CD4-positive, alpha-beta T cell treated with Interleukin-1 beta for 1 hour (primary cell): ENCODE measurements at places on chromosomes 2 and 18.

DNA sequence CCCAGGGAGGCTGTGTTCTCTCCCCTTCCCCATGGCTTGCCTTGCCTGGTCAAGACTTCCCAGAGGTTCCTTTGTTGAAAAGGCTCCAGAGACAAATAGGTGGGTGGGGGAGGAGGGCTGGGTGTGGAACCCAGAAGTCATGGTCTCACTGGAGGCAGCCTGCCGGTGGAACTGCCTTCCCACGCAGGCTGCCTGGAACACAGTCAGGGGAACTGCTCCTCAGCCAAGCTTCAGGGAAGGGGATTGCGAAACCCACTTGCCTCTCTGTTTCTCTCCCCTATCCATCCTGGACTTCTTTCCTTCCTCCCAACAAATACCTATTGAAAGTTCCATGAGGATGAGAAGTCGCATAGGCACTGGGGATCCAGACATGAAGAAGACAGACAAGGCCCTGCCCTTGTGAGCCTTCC, 31.6 kb downstream of the MARCO start:
- DNase-seq = no peak

DNA sequence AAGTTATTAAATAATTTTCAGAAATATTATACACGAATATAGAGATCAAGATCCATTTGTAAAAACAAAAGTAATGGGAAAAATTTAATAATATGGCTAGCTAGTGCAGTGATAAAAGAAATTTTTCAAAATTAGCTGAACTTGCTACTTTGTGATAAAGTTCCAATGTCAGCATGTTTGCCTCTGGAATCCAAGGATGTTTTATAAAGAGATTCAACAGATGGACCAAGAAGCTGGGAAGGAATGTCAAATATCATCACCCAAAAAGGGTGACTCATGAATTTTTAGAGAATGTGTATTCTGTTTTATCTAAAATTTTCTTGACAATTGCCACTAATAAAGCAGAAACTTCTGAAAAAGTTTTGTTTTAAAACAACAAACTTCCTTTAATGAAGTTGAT, 95.3 kb downstream of the FSIP2 start:
- no peak for DNase-seq

DNA sequence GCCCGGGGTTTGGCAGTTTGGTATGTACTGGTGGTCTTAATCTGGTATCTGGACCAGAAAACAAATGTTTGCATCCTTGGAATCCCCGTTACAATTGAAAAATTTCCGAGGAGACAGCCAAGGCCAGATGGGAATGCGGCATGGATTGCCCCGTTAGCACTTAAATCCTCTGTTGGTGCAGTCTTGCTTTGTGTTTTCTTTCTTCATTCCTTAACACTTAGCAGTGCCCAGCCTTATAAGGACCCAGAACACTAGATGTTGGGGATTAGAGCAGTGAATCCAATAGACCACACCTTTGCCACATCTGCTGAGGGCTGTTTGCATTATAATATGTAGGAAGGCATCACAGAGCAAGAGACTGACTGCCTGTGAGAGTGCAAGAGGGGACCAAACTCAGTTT, 12.8 kb upstream of the ZNF532 start:
- DNase-seq = no peak

DNA sequence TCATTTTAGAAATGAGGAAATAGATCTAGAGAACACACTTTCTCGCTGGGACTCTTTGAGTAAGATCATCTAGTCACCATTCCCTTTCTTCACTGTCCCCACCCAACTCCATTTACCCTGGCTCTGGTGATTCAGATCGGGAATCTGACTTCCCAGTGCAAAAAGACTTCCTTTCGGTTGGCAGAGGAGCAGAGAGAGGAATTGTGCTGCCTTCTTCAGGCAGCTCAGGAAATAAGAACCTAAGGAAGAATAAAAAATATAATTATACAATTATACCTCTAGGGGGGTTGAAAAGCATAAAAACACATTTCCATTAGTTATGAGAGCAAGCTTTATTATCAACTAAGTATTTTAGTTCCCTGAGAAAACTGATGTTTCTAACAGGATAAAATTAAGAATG, 9.3 kb upstream of the MPP4 start:
- DNase-seq = no peak

DNA sequence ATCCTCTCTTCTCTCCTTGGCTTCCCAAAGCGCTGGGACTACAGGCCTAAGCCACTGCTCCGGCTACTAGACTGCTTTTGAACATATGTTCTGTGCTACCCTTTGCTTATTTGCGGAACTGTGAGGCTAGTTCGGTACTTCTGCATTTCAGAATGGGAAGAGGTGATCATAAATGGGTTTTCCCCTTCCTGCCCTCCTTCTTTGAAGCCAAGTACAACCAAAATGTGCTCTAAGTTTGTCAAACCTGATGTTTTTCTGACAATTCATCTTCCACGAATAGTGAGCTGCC, 1.7 kb upstream of the ESCO1 start:
- DNase-seq = peak; percentile 49
